Cardiac ventricle fibroblast (primary cell): ENCODE measurements at places on chromosomes 6 and 20. TPM values are rescaled to one million over a fixed set of nuclear protein-coding genes. Genes with fewer than 3 reads are reported as not detected.

The FAM184A gene
- 0.56 and 0.83 TPM in 2 replicates for total RNA-seq

The GMPR gene
- total RNA-seq: 1.8 and 4.4 TPM in 2 replicates

The RTEL1 gene
- total RNA-seq: 8.2 and 14.4 TPM in 2 replicates

The ABHD16B gene
- not detected in 2 replicates for total RNA-seq

The CHRNA4 gene
- 0.05 TPM in 1 of 2 replicates, not detected in the other for total RNA-seq

The SPTLC3 gene
- total RNA-seq: 11.0 and 13.9 TPM in 2 replicates

The COL9A1 gene
- total RNA-seq: not detected in 2 replicates

The POU5F1 gene
- not detected in 2 replicates for total RNA-seq

The MAK gene
- not detected in 2 replicates for total RNA-seq

The TFAP2A gene
- total RNA-seq: 0.56 TPM in 1 of 2 replicates, not detected in the other

The C4A gene
- 39.7 and 65.0 TPM in 2 replicates for total RNA-seq

The TRMT6 gene
- total RNA-seq: 6.9 and 10.3 TPM in 2 replicates

The CCR6 gene
- not detected in 2 replicates for total RNA-seq

The TBCC gene
- total RNA-seq: 27.8 and 38.4 TPM in 2 replicates

The RBPJL gene
- not detected in 2 replicates for total RNA-seq

The TMEM244 gene
- total RNA-seq: not detected in 2 replicates

The ADGRF5 gene
- total RNA-seq: 3.8 and 5.1 TPM in 2 replicates

The SENP6 gene
- total RNA-seq: 44.1 and 47.1 TPM in 2 replicates

The EFCAB8 gene
- not detected in 2 replicates for total RNA-seq

The CDSN gene
- total RNA-seq: not detected in 2 replicates

The LHFPL5 gene
- total RNA-seq: not detected in 2 replicates

The KIAA1755 gene
- total RNA-seq: 1.9 and 4.1 TPM in 2 replicates

The NKX2-4 gene
- not detected in 2 replicates for total RNA-seq

The C6orf58 gene
- 0.15 TPM in 1 of 2 replicates, not detected in the other for total RNA-seq

The PIM1 gene
- total RNA-seq: 47.0 and 55.5 TPM in 2 replicates

The ADA gene
- 28.9 and 31.5 TPM in 2 replicates for total RNA-seq

The PROCR gene
- total RNA-seq: 16.8 and 39.7 TPM in 2 replicates

The TFEB gene
- total RNA-seq: 3.3 and 6.2 TPM in 2 replicates

The CNKSR3 gene
- total RNA-seq: 3.3 and 6.6 TPM in 2 replicates

The OPRM1 gene
- not detected in 2 replicates for total RNA-seq

The PLEKHG1 gene
- 1.9 and 2.9 TPM in 2 replicates for total RNA-seq
